Activated CD4-positive, alpha-beta T cell treated with anti-CD3 and anti-CD28 coated beads, Interleukin-2, amount 10 ng/mL, durations not matched to agents 7 days and 5 days (primary cell): ENCODE measurements at places on chromosomes 3 and 15.

GRCh38 chr15:38004218-38004861 lies 69.9 kb downstream of the TMCO5A start:
- no peak for DNase-seq

- DNase-seq: no peak
These were observed 58.5 kb upstream of the LPP start for GRCh38 chr3:188095431-188095830.

GRCh38 chr3:196320137-196320536 lies 2.1 kb upstream of the DYNLT2B start:
- no peak for DNase-seq

GRCh38 chr15:73900095-73900712 lies 26.1 kb upstream of the LOXL1 start:
- DNase-seq: no peak

- DNase-seq: no peak
These were observed 16.2 kb downstream of the XYLB start for GRCh38 chr3:38362825-38363224.

GRCh38 chr3:27174530-27174929 lies 194.7 kb downstream of the NEK10 start:
- DNase-seq: no peak

GRCh38 chr3:81516042-81516441 lies 245.4 kb downstream of the GBE1 start:
- DNase-seq: no peak

GRCh38 chr3:171159024-171159821 lies 132.7 kb upstream of the SLC2A2 start:
- no peak for DNase-seq

- DNase-seq: no peak
These were observed 61.9 kb upstream of the ROPN1 start for GRCh38 chr3:124053871-124054270.

- no peak for DNase-seq
These were observed 143.2 kb upstream of the LIPC start for GRCh38 chr15:58288592-58288991.

- no peak for DNase-seq
These were observed 69.6 kb downstream of the SENP2 start for GRCh38 chr3:185655426-185656320.

- DNase-seq: no peak
These were observed 130.8 kb upstream of the TSPAN3 start for GRCh38 chr15:77201665-77202064.

DNA sequence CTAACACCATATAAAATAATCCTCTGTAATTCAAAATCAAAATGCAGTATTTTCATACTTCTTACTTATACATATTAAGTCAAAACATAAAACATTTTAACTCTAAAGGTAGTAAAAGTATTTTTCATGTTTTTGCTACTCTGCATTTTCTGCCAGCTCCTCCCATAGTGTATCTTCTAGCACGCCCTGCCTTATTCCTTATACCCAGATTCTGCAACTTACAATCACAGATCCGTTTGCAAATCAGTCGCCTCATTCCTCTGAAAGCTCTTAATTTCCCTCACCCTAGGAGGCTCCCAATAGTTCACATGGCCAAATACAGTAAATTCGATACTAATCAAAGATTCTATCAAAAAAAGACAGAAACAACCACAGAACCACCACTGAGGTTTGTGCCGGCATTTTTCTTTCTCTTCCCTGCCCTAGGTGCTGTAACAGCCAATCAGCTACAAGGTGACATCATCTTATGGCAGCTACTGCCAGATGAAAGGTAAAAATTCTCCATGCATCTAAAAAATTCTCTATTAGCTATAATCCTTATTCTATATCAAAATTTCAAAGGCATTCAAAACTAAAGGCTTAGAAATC lies 72.9 kb downstream of the CLASP2 start:
- peak; percentile 60 for DNase-seq

- no peak for DNase-seq
These were observed 28.8 kb upstream of the CORO2B start for GRCh38 chr15:68550004-68550403.

DNA sequence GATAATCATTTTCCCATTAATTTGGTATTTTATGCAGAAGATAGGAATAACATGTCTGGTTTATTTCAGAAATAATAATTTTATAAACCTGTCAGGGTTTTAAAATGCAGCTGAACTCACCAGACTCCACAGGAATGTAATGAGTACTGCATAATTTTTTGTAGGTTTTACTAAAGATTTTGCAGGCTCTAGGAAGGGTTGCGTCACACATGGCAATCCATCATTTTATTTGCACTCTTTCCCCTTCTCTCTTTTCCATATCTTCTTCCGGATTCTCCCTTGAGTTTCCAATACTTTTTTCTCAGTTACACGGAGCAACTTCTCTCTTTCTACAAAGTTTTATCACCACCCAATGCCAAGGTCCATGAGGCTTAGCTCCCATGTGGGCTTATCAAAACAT lies 234.7 kb downstream of the NFKBIZ start:
- no peak for DNase-seq

DNA sequence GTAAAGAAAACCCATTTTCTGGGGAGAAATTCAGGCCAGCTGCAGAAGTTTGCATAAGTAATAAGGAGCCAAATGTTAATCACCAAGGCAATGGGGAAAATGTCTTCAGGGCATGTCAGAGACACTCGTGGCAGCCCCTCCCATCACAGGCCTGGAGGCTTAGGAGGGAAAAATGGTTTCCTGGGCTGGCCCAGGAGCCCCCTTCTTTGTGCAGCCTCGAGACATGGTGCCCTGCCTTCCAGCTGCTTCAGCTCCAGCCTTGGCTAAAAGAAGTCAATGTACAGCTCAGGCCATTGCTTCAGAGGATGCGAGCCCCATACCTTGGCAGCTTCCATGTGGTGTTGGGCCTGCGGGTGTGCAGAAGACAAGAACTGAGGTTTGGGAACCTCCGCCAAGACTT lies 20.6 kb upstream of the TRIM59 start:
- DNase-seq: no peak

DNA sequence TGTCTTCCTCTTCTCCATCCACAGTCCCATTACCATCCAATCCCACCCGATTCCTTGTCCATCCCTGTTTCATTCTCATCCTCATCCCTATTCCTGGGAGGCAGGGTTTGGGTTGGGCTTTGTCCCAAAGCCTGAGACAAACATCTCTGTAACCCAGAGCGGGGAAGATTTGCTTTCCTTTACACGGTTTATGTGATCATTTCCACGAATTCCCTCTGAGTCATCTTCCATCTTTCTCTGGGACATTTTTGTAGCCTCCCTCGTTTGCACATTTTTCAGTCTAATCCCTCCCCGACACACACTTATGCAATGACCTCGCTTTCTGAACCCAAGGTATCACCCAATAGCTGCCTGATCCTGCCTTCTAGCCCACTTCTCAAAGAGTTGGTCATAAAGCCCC lies 22.8 kb downstream of the DUOX2 start:
- DNase-seq: no peak

DNA sequence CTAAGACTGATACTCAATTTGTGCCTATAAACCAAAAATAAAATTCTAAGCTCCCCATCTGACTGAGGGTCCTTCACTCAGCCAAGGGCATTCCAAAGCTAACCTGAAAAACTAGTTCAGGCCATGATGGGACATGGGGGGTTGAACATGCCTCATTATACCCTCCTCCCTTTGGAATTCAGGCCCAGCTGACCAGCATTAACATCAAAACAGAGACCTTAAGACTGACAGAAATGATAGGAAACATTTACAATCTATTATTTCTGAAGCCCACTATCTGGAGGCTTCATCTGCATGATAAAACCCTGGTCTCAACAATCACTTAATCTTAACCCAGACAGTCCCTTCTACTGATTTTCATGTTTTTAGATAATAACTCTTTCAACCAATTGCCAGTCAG lies 140.4 kb downstream of the ANO10 start:
- DNase-seq: no peak

DNA sequence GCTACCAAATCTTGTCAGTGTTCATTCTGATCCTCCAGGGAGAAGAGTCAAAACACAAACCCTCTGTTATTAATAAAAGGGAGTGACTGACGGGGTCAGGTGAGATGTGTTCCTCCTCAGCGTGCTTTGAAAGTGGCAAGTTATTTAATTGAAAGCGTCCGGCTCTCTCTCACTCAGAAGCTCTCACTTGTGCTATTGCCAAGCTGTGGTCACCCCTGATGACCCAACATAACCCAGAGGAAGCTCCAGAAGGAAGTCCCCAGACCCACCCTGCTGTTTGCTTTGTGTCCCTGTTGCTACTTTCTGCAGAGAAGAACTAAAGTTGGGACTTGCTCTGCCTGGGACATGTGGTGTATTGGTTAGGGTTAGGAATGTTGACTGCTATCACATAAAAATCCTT lies 235.6 kb downstream of the EDEM1 start:
- no peak for DNase-seq
